ENCODE measurements at places on chromosomes 6 and 20.
A peak's percentile ranks its signal among the peaks of the same experiment; 100 is the strongest.

- no peak for DNase-seq
- no peaks in the 10 kb centered on the region for H3K27me3 ChIP-seq
- H3K36me3 ChIP-seq, result no peaks in the 10 kb centered on the region
- peaks cover 52% of the 10 kb centered on the region for H3K4me1 ChIP-seq
- H3K27ac ChIP-seq, result no peak overlapping the region
Observed at GRCh38 chr6:334536-335510, 42.5 kb downstream of the DUSP22 start.

- DNase-seq, result no peak
- H3K27ac ChIP-seq, result no peak overlapping the region
- no peaks in the 10 kb centered on the region for H3K36me3 ChIP-seq
- H3K4me1 ChIP-seq, result no peaks in the 10 kb centered on the region
Observed at GRCh38 chr6:149266659-149267058, 50.9 kb upstream of the TAB2 start.

GRCh38 chr6:157374889-157375443, 6.0 kb upstream of the ZDHHC14 start:
- H3K27ac ChIP-seq, result no peak overlapping the region
- DNase-seq, result no peak
- no peaks in the 10 kb centered on the region for H3K27me3 ChIP-seq
- no peaks in the 10 kb centered on the region for H3K36me3 ChIP-seq
- H3K4me3 ChIP-seq, result no peak overlapping the region

- peak; percentile 87 for DNase-seq
- H3K4me3 ChIP-seq, result peak overlapping the region; percentile 62
- no peaks in the 10 kb centered on the region for H3K36me3 ChIP-seq
- no peaks in the 10 kb centered on the region for H3K27me3 ChIP-seq
- peaks cover 34% of the 10 kb centered on the region for H3K4me1 ChIP-seq
Observed at GRCh38 chr6:166627875-166628801, 1.1 kb upstream of the RPS6KA2 start.

- no peaks in the 10 kb centered on the region for H3K4me1 ChIP-seq
- no peaks in the 10 kb centered on the region for H3K27me3 ChIP-seq
- no peak overlapping the region for H3K27ac ChIP-seq
- no peaks in the 10 kb centered on the region for H3K36me3 ChIP-seq
- DNase-seq, result no peak
- no peak overlapping the region for H3K4me3 ChIP-seq
Observed at GRCh38 chr6:83510791-83511190, 1.5 kb upstream of the PRSS35 start.

GRCh38 chr20:36167902-36168503, 13.5 kb downstream of the EPB41L1 start:
- no peak overlapping the region for H3K27ac ChIP-seq
- H3K4me1 ChIP-seq, result peaks cover 21% of the 10 kb centered on the region
- DNase-seq, result no peak
- H3K36me3 ChIP-seq, result no peaks in the 10 kb centered on the region

DNA sequence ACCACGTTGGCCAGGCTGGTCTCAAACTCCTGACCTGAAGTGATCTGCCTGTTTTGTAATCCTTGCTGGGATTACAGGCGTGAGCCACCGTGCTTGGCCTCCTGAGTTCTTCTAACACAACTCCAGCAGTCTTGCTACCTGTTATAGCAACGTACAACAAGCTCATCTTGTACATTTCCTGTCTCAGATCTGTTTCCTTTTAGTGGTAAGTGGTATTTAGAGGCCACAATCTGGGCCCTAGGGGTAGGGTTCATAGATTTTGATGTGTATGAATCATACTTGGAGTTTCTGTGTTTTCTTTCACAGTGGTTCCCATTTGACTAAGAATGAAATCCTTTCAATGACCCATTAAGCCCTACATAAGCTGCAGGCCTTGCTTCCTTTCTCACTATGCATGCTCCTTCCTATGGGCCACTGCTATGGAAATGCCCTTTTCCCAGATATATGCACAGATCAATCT, 27.1 kb upstream of the SYNCRIP start:
- H3K4me1 ChIP-seq, result peaks cover 14% of the 10 kb centered on the region
- no peak overlapping the region for H3K4me3 ChIP-seq
- no peaks in the 10 kb centered on the region for H3K36me3 ChIP-seq

DNA sequence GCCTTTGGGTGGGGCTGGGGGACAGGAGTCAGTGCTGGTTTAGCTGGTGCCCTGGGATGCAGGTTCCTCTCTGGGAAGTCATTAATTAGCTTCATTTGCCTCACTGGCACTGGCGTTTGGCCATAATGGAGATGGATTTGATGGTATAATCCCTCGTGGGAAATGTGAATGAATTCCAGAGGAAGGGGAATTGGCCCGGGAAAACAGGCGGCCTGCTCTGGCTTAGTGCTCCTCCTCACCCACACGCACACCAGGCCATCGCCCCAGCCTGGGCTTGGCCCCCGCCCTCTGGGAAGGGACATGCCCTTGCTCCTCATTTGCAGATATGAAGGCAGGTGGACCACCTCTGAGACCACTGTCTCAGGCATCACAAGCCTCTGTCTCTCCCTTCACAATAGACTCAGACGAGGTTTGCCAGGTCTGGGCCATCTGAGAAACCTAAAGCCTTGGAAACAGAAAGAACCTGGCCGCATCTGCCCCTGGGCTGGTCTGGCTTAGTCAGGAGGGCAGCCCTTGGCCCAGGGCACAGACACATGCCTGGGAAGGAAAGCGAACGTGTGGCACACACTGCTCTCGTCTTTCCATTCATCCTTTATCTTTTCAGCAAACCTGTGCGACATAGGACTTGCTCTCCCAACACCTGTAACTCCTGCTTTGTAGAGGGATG, 199.2 kb upstream of the CDH4 start:
- H3K36me3 ChIP-seq, result no peaks in the 10 kb centered on the region
- peaks cover 8% of the 10 kb centered on the region for H3K27me3 ChIP-seq
- no peaks in the 10 kb centered on the region for H3K4me1 ChIP-seq
- H3K27ac ChIP-seq, result no peak overlapping the region

GRCh38 chr20:60272790-60273189, 314.6 kb downstream of the CDH26 start:
- peaks cover 19% of the 10 kb centered on the region for H3K27me3 ChIP-seq
- H3K4me3 ChIP-seq, result no peak overlapping the region
- no peak overlapping the region for H3K27ac ChIP-seq
- no peak for DNase-seq
- H3K36me3 ChIP-seq, result no peaks in the 10 kb centered on the region
- H3K4me1 ChIP-seq, result no peaks in the 10 kb centered on the region

DNA sequence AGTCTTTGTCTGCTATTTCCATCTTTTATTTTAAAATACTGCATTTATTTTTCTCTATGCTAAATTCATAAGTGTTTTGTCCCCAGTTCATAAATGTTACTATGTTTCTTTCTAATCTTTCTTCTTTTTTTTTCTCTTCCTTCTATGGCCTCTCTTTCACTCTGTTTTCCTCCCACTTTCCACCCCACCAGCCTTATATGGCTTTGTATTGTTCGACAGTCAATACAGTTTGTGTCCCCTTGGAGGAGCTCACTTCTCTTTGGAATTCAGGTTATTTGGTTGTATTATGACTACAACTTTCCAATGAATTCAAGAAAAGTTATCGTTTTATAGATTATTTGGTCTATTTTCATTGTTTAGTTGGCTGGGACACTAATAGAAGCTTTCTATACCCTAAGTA, 393.5 kb downstream of the NKAIN2 start:
- no peaks in the 10 kb centered on the region for H3K27me3 ChIP-seq
- H3K4me1 ChIP-seq, result no peaks in the 10 kb centered on the region
- H3K4me3 ChIP-seq, result no peak overlapping the region

DNA sequence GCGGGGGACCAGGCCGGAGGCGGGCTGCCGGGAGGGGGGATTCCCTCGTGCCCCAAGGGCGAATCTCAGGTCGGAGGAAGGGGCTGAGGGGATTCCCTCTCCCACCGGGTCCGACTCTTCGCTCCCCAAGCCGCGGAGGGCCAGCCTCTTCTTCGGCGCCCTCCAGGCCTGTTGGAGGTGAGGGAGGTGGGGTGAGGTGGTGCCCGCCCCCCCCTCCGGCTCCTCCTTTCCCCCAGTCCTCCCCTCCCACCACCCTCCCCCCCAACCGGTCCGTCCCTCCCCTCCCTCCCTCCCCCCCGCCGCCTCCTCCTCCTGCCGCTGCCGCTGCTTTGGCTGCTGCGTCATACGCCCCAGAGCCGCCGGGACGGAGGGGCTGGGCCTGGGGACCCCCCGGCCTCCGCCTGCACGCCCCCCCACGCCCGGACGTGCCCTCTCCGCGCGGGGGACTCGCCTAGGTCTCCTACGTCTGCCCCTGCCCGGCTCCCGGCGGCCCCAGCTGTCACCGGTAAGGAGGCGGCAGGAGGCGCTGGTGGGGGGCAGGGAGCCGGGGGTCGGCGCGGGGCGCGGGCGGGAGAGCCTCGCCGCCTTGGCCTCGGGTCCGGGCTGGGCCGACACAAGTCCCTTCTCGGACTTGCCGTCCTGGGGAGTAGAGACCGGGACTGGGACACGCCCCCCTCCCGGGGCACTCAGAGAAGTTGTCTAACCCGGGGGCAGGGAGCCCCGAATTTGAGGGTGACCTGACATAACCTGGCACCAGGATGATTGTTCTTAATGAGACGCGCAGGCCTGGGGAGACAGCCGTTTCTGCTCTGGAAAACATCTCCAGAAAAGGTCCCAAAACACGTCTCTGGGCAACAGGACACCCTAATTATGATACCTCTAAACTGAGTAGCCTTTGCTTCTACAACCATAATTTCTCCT, at the start of gene PHF1:
PHF1 (plus strand) TSS at position 304 of the 921 bp plus-strand sequence. CDS start 1,250 bp downstream, outside the sequence.
- H3K4me1 ChIP-seq, result peaks cover 19% of the 10 kb centered on the region
- peak within 1 kb of the TSS; percentile 100 for H3K27ac ChIP-seq
- peak within 1 kb of the TSS; percentile 99 for H3K4me3 ChIP-seq
- peaks cover 21% of the 10 kb centered on the region for H3K36me3 ChIP-seq

GRCh38 chr6:33794910-33795623, 6.1 kb upstream of the LEMD2 start:
- H3K4me1 ChIP-seq, result no peaks in the 10 kb centered on the region
- H3K27ac ChIP-seq, result no peak overlapping the region
- no peak for DNase-seq
- H3K36me3 ChIP-seq, result no peaks in the 10 kb centered on the region
- no peak overlapping the region for H3K4me3 ChIP-seq
- peaks cover 9% of the 10 kb centered on the region for H3K27me3 ChIP-seq

DNA sequence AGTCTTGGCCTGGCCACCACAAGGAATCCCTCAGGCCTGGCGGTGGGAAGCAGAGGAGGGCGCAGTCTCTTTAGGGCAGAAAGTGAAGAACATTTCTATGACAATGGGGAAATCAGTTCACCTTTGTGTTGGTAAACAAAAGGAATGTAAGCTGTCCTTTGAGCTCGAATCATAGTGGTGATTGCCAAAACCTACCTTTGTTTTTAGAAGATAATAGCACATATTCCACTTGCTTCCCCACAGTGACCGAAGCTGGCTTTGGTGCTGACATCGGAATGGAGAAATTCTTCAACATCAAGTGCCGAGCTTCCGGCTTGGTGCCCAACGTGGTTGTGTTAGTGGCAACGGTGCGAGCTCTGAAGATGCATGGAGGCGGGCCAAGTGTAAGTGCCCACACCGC, 144.1 kb downstream of the MTHFD1L start:
- DNase-seq, result no peak
- H3K27ac ChIP-seq, result no peak overlapping the region
- H3K4me1 ChIP-seq, result peaks cover 21% of the 10 kb centered on the region

DNA sequence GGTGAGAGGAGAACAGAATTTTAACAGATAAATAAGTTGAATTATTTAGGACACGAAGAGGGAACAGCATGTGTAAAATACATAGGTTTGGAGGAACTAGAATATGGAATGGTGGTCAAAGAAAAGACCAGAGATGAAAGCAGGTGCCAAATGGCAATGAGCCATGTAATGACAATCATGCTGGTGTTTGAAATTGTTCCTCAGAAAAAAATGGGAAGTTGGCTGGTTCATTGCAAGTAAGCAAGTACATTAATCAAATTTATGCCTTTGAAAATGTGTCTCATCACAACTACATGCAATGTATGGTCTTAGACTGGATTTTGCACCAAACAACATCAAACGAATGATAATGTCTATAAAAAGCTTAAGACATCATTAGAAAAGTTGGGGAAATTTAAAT, 83.3 kb downstream of the SPTLC3 start:
- H3K4me1 ChIP-seq, result no peaks in the 10 kb centered on the region
- H3K27me3 ChIP-seq, result no peaks in the 10 kb centered on the region
- H3K4me3 ChIP-seq, result no peak overlapping the region
- H3K27ac ChIP-seq, result no peak overlapping the region

DNA sequence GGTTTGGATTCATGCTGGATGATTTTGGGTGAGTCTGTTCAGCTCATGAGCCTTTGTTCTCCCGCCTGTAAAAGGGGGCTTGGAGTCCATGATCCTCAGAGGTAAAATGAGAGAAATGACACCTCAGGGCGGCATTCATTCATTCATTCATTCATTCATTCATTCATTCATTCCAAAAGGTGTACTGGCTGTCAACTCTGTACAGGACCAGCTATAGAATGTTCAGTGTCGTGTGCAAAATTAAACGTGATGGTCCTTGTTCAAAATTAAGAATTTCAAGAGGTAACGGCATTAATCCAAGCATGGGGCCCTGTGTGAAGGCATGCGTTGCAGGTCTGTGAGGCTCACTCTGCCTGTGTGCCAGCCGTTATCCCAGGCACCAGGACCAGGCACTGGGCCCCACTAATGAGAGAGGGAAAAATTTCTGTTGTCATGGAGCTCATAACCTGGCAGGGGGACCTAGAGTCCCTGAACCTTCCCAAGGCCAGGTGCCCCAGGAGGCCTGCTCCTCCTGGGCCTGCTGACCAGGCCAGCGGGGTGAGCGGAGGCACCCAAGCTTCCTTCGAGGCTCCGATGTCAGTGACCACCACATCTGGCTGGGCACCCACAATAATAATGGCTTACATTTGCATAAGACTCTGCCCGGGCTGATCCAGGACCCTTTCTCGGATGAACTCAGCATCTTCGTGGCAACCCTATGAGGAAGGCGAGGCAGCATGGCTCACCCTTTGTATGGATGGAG, 53.2 kb downstream of the CEBPB start:
- H3K27ac ChIP-seq, result no peak overlapping the region
- H3K27me3 ChIP-seq, result peaks cover 23% of the 10 kb centered on the region
- DNase-seq, result no peak
- no peaks in the 10 kb centered on the region for H3K4me1 ChIP-seq
- no peaks in the 10 kb centered on the region for H3K36me3 ChIP-seq

DNA sequence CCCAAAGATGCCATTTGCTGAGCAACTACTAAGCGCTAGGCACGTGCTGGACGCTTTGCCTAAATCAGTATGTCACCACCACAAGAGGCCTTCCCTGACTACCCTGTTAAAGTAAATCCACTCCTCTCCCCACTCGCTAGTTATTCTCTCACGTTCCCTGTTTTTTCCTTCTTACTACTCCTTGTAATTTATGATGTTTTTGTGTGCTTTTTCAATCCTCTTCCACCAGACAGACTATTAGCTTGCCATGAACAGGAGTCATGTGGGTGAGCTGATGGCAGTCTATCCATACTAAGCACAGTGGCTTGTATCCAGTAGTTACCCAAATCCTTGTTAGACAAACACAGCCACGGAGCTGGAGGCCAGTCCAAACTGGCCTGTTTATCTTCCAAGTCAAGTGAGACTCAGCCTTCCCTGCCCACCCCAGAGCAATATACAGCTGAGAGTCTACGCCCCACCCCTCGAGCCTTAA, 41.2 kb downstream of the C6orf132 start:
- H3K27ac ChIP-seq, result no peak overlapping the region
- no peak overlapping the region for H3K4me3 ChIP-seq
- H3K27me3 ChIP-seq, result peaks cover 10% of the 10 kb centered on the region
- DNase-seq, result no peak

All from heart right ventricle (tissue), 16 donors.